ENCODE measurements at places on chromosomes 2 and 18.

GRCh38 chr2:47236503-47237215, 81.6 kb upstream of the STPG4 start:
- DNase-seq, result no peak

DNA sequence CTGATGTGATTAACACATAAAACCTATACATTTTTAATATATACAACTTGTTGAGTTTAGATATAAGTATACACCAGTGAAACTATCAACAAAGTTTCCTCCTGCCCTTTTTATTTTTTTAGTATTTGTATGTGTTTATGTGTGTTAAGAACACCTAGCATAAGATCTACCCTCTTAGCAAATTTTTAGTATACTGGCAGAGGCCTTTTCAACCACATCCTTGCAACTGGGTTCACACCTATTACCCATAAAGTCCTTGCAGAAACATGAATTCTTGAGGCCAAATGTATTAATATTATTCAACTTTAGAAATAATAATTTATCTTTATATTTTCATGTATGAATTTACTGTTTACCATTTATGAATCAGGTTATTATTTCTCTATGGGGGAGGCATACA, 119.7 kb upstream of the CRIM1 start:
- DNase-seq, result no peak

DNA sequence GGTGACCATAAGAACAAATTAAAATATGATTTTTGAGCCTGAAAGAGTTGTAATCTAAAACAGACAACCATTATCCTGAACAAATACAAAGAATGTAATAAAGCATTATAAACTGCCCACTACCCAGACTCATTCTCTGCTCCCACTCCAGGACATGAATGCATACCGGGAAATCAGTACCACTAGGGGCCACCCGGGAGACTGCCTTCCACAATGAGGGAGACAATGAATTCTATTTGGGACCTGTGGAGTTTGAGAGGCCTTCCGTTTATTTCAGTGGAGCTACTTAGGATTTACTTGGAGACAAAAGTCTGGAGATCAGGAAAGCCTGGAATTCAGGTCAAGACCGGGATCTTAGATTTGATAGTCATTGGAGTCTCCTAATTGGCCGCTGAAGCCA, 50.0 kb downstream of the NAB1 start:
- no peak for DNase-seq

- no peak for DNase-seq
Measured at GRCh38 chr2:220966636-220967035, 605.5 kb downstream of the EPHA4 start.

DNA sequence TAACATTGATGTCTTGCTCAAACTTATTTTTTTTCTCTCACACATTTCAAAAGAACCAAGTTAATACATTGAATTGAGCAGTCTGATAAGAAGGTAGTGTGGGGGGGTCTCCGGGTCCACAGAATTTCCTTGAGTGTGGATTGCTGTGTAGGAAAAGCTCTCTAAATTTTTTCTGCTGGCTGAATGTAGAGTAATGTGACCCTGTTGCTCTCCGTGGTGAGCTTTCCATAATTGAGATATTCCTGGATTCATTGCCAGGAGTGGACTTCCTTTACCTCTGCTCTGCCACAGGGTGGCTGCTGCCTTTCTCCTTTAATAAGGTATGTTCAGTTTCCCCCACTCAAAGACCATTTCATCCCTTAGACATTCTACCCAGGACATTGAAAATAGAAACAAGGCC, 50.9 kb downstream of the PKP4 start:
- DNase-seq, result no peak

GRCh38 chr18:3284501-3284900, 22.6 kb downstream of the MYL12B start:
- no peak for DNase-seq

DNA sequence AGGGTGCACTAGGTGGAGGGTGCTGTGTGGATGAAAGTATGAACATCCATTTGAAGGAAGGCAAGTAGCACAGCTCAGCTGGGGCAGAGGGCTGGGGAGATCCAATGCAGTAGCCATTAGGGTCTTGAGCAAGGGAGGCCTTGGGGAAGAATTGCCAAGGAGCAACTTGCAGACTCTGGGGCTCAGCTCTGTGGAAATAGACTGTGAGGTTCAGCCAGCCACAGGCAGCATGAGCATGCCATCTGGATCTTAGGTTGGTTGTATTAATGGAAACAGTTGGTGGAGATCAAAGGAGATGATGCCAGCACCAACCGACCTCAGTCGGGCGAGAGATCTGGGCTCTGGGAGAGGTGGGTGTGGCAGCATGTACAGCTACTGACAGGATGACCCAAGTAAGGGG, 5.6 kb downstream of the ZAP70 start:
- no peak for DNase-seq

GRCh38 chr2:137383391-137383790, 580.9 kb upstream of the HNMT start:
- no peak for DNase-seq

GRCh38 chr2:120428748-120429147, 82.8 kb downstream of the INHBB start:
- DNase-seq, result no peak

- DNase-seq, result peak; percentile 9
Measured at GRCh38 chr2:225400060-225400511, 576 bp downstream of the NYAP2 start.

GRCh38 chr2:205477016-205477705, 205.1 kb upstream of the NRP2 start:
- peak; percentile 56 for DNase-seq

DNA sequence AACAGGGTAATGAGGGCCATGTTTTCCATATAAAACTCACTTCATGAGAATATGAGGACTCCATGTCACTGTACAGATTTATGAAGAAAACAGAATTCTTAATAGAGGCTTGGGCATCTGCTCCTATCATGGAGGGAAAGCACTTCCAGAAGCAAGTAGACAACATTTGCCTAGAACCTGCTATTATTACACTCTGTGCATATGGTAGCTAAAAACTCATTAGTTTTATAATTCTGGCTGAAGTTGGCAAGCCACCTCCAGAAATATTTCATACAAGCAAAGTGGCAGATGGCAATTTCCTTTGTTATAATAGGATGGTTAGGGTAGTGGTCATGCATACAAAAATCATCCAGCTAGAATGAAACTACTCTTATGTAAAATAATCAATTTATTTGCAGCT, 65.8 kb upstream of the TLK1 start:
- DNase-seq, result no peak

DNA sequence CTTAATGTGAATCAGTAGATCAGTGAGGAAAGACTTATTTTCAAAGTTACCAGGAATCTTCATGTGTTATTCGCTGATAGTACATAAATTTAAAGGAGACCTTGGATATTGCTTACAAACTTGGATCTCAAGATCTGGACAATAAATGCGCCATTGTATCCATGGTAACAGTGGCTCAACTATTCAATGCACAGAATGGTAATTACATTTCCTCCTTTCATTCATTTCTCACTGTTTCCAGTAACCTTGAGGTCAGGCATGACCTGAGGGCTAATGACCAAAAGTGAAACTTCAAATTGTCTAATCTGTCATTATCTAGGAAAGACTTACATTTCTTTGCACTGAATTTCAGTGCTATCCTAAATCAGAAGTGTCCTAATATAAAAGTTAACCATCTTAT, 8.1 kb downstream of the LRP2 start:
- DNase-seq, result no peak

DNA sequence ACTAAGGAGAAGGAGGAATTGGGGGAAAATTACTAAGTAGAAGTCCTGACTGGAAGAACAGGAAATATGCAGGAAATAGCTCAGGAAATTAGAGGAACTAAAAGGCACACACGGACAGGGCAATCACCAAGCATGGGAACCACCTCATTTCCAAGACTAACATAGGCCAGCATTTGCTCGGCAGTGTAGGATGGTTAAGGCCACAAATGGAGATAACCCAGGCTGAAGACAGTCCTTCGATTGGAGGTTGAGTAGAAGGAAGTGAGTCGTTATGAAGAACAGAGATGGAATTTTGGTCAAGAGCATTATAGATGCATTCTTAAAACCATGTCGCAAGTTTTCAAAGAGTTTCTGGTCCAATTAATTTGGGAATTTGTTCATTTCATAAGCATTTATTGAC, 401.4 kb downstream of the ALK start:
- no peak for DNase-seq

DNA sequence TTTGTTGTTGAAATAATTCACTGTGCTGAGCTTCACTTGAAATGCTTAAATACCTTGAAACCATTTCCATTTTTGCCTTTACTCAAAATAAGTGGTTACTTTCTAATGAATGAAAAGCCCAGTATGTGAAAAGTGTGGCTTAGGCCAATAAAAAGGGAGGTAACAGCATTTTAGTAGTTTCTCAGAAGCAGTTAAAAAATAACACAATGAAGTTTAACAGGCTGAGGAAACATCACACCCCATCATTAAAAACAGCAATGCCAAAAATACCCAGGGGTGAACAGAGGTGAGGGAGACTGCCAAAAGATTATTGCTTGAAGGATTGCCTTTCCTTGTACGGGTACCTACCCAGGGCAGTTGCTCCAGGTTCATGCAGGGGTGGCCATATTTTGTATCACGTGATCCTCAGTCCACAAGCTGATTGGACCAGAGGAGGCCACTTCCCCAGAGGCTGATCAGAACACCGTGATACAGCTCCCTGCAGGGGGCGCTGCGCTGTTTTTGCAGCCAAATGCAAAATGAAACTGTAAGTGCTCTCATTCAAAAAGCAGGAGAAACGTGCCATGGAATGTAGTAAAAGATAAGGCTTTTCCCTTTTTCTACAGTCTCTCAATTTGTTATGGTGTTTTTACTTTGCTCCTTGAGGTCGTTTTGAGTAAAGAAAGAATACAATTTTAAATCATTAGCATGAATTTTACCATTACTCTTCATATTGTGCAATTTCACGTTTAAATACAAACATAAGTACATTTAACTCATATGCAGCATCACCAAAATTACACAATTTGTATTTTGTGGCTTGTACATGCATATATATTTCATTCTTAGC, 70.2 kb upstream of the SH3BP4 start:
- DNase-seq, result peak; percentile 81

DNA sequence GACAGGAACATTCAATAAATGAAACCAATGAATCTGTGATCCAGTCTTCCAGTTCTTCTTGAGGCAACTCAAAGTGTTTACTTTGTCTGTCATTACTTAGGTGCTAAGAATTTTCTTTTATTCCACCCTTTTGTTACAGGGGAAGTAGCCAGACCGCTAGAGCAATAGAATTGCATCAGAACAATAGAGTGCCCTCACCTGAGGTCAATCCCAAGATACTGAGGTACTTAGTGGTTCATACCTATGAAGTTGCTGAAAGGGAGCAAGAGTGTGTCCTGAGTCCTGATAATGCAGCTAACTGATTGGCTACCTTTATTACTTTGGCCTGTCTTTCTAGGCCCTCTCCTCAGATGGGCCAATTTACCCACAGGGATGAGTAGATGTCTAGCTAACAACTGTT, 359.4 kb upstream of the KCNH7 start:
- no peak for DNase-seq

- no peak for DNase-seq
Measured at GRCh38 chr2:205612636-205613035, 69.7 kb upstream of the NRP2 start.

DNA sequence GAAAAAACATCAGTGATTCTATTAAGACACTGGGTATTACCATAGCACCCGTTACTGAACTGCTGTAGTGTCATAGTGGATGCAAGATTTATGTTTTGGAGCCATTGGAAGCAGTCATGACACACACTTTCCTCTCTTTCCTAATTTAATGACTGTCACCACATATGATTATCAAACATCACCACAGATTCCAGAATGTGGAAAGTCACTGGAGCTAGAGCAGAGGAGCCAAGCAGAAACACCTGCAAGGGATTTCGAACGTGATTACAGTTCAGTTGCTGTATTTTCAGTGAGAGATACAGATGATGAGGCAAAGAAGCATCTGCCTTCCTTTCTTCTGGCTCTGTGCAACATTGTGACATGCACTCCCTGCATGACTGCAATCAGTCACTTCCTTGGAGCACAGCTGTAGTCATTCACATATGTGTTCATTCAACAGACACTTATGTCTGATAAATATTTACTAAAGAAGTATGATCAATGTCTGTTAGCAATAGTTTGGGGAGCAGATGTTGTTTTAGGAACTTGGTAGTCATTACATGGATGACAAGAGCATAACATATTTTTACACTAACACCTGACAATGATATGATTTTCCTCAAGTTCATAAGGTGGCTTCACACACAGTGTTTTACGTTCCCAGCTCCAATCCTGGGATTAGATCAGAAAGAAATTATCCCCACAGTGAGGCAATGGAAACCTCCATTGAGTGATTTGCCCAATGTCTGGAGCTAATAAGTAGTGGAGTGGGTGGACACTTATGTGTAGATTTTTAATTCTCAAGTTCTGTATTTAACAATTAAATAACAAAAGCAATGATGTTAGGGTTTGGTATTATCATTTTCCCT, 416.6 kb downstream of the PLCL1 start:
- no peak for DNase-seq

- DNase-seq, result peak; percentile 78
Measured at GRCh38 chr2:9800975-9801726, 42.1 kb upstream of the TAF1B start.

- DNase-seq, result peak; percentile 46
Measured at GRCh38 chr2:64354857-64355680, 98.9 kb upstream of the LGALSL start.

GRCh38 chr2:99285526-99285925, 15.5 kb downstream of the LYG1 start:
- DNase-seq, result no peak

DNA sequence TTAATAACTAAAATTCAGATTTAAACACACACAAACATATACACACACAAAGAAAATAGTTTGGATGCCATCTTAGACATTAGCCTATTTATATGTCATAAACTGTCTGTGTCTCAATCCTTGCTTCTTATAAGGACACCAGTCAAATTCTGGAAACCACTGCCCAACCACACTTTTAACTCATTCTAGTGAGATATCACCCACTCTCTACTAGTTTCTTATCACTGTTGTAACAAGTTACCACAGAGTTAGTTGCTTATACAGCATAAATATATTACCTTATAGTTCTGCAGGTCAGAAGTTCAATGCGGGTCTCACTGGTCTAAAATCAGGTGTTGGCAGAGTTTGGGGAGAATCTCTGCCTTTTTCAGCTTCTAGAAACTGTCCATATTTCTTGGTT, 239.1 kb downstream of the MTX2 start:
- no peak for DNase-seq

DNA sequence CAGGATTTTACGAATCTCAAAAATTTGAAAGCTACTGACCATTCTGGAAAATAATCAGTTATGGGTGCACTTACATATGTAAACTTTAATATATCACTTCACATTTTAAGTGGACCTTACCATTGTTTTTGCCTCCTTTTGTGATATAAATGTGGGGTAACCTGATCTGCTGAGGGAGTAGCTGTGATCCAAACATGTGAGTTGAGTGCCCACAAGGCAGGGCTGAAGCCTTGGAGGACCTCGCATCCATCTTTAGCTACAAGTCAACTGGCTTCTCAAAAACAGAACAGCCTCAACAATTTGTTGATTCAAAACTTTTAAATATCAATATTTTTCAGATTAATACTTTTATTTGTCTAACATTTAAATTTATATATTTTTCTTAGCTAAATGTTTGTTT, 178.2 kb downstream of the PLCL1 start:
- no peak for DNase-seq

GRCh38 chr18:11259469-11260150, 110.2 kb upstream of the PIEZO2 start:
- no peak for DNase-seq

- no peak for DNase-seq
Measured at GRCh38 chr2:191006997-191007783, 6.8 kb downstream of the STAT1 start.
